ENCODE measurements at places on chromosomes 7 and 10.
A peak's percentile ranks its signal among the peaks of the same experiment; 100 is the strongest.

GRCh38 chr10:27448921-27449320 lies 55.2 kb upstream of the RAB18 start:
- DNase-seq = no peak

DNA sequence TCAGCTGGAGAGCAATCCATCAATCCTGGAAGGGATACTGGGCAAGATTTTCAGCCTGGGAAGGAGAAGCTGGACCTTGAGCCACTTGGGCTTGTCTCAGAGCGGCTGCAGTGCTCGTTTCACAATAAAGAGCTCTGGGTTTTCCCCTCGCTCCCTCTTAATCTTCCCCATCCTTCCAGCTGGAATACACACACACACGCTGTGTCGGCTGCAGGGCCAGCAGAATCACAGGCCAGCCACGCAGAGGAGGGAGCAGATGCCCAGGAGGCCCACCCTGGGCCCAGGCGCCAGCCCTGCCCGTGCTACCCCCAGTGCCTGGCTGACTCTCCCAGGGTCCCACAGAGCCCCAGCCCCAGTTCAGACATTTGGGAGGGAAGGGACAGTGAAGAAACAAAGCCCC lies 255.1 kb downstream of the TNS3 start:
- DNase-seq = no peak

GRCh38 chr10:97533888-97534287 lies 35.2 kb downstream of the UBTD1 start:
- no peak for DNase-seq

GRCh38 chr10:25356609-25357008 lies 181.8 kb downstream of the GPR158 start:
- no peak for DNase-seq

GRCh38 chr10:33330543-33331378 lies 3.7 kb downstream of the NRP1 start:
- peak; percentile 68 for DNase-seq

DNA sequence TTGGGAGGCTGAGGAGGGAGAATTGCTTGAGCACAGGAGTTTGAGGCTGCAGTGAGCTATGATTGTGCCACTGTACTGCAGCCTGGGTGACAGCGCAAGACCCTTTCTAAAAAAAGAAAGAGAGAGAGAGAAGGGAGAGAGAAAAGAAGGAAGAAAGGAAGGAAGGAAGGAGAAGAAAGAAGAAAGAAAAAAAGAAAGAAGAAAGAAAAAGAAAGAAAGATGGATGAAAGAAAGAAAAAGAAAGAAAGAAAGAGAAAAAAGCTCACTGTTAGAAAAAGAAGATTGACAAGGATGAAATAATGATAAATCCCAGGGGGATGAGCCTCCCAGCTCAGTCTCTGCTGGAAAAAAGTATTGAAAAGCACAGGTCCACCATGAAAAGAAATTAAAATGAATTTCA lies 22.8 kb upstream of the CARD11 start:
- DNase-seq = no peak

DNA sequence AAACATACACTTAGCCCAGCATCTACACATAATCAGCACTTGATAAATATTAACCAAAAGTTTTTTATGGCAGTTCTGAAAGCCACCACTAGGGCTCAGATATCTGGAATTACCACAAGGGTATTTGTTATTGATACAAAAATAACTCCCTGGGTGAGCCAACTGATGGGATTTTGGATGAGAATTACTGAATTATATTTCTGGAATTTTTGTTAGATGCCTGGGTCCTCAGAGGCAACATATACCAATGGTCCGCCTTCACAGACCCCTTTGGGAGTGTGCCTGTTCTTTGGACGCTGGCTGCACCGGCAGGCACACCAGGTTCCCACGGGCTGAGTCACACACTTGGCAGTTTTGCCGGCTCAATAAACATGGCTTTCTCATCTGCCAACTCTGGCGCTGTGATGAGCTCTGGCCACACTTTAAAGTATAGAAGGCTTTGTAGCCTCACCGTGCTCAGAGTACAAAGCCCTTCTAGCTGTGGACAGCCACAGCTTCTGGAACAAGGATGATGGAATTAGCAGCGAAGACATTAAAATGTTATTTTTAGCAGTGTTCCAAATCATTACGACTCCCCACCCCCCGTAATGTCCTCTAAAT lies 24.5 kb upstream of the EEPD1 start:
- DNase-seq = no peak

GRCh38 chr7:14759785-14760184 lies 142.8 kb downstream of the DGKB start:
- no peak for DNase-seq

- no peak for DNase-seq
Observed at GRCh38 chr7:48759431-48760080, 164.8 kb upstream of the CDC14C start.

- DNase-seq = no peak
Observed at GRCh38 chr7:101018271-101019167, 1.4 kb upstream of the MUC17 start.

- DNase-seq = no peak
Observed at GRCh38 chr7:112193915-112194502, 12.2 kb downstream of the DOCK4 start.

DNA sequence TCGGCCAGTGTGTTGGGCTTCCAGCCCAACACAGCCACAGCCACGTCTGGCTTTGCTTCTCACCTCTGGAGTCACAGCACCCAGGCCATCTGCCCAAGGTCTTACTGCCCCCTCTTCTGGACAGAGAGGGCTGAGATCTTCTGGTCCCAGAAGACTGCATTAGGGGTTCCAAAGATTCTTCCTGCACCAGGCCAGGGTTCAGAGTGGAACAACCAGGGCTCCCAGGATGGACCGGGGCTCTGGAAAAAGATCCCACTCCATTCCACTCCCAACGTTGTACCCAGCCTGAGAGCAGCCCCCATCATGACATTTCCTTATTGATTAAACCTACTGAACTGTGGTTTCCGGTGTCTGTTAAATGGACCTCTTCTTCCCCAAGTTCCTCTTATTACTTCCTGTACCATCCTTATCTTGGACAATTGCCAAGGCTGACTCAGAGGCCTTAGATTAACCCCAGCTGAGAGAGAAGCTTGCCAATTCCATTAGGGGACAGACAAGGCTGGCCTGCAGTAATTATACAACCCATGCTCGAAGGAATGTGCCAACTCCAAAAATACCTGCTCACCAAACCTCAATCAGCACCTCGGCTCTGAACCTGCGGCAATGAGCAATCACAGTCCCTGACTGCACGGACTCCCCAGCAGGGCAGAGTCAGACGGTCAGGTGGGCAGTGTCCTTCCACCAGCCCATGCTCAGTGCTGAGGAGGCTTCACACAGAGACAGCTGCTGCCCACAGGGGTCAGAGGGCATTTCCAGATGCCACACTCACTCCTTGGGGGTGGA lies 47.9 kb upstream of the NPFFR1 start:
- DNase-seq = no peak

DNA sequence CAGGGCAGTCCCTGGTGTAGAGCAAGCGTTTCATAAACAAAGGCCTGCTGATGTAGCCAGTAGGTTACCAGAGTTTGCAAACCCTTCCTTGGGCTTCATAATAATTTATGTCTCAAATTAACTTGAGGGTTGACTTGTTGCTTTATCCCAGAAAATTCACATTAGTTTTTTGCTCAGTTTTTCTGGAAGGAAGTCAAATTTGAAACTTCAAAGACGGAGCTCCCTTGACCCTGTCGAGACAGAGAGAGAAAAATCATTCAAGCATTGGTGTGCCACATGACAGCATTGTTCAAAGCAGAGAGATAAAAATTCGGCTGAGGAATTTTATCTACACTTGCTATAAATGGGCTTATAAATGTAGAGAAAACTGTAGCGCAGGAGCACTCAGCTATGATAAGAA lies 627.7 kb downstream of the TNS3 start:
- DNase-seq = no peak

GRCh38 chr7:124457841-124458240 lies 307.8 kb downstream of the GPR37 start:
- DNase-seq = no peak

GRCh38 chr7:55048221-55048859 lies 29.5 kb downstream of the EGFR start:
- DNase-seq = no peak

GRCh38 chr7:42858570-42858969 lies 53.3 kb downstream of the C7orf25 start:
- no peak for DNase-seq

- no peak for DNase-seq
Observed at GRCh38 chr10:129029051-129029450, 438.0 kb upstream of the MGMT start.

DNA sequence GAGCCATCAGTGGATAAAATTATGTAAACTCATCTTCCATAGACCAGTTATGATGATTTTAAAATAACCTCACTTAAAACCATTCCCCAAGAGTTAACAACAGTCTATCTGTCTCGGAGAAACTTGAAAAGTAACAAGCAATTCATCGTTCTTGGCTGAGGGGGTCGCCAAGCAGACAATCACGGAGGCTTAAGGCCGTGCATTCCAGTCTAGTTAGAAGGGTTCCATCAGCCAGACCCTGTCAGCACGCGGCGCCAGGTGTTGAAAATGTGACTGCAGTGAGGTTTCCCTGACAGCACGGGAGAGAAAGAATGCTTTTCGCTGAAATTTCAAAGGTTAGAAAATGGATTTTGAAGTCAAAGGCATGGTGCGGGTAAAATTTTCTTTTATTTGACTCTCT lies 1025.0 kb upstream of the CELF2 start:
- DNase-seq = no peak

- DNase-seq = no peak
Observed at GRCh38 chr10:3237530-3237929, 64.9 kb upstream of the PITRM1 start.

- no peak for DNase-seq
Observed at GRCh38 chr7:71543396-71543795, 411.5 kb downstream of the GALNT17 start.
